ENCODE measurements at places on chromosomes 5 and 9. TPM values are rescaled to one million over a fixed set of nuclear protein-coding genes. Genes with fewer than 3 reads are reported as not detected.
A peak's percentile ranks its signal among the peaks of the same experiment; 100 is the strongest.

PCDHGA5 gene
- under 0.01 TPM for total RNA-seq

PDE4D gene
- 5.6 TPM for total RNA-seq

C6 gene
- total RNA-seq, result not detected

DNA sequence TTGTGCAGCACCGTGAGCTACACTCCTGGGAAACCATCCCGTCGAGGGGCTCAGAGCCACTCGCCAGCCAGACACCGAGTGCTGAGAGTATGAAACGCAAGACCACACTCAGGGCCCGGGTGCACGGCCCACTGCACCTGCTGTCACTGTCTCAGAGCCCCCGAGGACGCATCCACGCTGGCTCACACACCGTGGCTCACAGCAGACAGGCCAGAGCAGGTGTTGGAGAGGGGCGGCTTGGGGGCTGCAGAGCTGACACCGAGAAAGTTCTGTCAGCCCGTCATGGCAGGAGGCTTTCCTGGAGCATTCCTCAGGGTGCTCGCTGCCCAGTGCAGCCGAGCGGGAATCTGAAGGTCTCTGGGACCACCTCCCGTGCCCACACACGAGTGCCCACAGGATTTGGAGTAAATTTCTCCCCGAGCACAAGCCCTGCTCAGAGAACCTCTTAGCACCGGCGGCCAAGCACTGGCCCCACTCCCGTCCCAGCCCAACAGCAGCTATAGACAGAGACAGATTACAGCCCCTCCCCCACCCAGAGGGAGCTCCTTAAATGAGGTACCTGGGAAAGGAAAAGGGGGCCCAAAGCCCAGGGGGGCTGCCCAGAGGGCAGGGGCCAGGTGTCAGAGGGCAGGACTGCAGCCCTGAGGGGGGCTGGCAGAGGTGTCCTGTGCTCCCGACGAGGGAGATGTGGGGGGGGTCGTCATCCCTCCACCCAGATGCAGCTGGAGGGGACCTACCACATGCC lies 56.0 kb upstream of the SARDH start:
- no peak for DNase-seq

HRCT1 gene
- total RNA-seq, result not detected

GRCh38 chr9:102185962-102186361 lies 447.5 kb upstream of the GRIN3A start:
- no peak for DNase-seq

NRARP gene
- 3.4 TPM for total RNA-seq

DNA sequence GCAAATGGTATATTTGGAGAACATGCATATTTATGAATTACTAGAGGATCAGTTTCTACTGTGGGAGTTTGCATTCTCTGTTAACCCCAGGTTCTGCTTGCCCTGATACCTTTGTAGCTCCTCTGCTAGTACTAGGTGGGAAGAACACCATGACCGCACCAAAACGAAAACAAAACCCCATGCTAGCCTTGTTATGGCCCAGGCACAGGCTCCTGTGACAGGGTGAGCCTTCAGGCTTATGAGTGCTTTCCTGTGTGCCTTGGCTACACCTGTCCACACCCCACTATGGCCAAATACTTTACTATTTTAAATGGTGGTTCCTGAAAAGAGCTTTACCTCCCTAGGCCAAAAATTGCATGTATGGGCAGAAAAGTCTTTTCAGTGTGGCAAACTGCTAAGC lies 94.8 kb downstream of the PPIC start:
- DNase-seq, result no peak

- no peak for DNase-seq
Observed at GRCh38 chr5:169416583-169417196, 115.8 kb upstream of the SLIT3 start.

DNA sequence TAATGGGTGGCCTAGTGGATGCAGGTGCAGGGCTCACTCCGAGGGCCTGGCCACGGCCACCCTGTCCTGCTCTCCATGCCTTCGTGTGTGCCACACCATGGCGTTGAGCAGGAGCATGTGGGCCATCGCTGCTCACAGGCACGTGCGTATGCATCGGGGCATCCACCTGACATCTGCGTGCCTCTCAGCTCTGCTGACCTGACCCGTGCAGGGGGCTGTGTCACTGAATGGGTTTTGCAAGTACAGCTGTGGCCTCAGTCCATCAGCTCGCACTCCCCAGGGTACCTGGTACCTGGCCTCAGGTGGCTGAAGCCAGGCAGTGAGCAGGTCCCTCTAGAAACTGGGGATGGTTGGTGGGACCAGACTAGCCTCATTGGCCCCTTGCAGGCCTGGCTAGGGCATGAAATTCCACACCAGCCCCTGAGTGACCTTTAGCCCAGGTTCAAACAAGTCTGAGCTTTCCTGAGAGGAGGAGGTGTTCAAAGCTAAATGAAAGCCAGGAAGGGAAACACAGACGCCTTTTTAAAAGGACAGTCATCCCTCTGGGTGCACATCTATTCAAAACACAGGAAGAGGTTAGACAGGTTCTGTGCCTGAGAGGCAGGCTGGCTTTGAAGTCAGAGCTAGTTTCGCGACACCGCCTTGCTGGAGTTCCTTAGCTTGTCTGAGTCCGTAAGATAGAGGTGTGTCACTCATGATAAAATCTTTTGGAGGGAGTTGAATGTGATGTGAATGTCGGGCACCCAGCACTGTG lies 74.0 kb downstream of the MACROH2A1 start:
- DNase-seq, result peak; percentile 37

FAM153A gene
- 0.64 TPM for total RNA-seq

VAV2 gene
- total RNA-seq, result 46.6 TPM

DNA sequence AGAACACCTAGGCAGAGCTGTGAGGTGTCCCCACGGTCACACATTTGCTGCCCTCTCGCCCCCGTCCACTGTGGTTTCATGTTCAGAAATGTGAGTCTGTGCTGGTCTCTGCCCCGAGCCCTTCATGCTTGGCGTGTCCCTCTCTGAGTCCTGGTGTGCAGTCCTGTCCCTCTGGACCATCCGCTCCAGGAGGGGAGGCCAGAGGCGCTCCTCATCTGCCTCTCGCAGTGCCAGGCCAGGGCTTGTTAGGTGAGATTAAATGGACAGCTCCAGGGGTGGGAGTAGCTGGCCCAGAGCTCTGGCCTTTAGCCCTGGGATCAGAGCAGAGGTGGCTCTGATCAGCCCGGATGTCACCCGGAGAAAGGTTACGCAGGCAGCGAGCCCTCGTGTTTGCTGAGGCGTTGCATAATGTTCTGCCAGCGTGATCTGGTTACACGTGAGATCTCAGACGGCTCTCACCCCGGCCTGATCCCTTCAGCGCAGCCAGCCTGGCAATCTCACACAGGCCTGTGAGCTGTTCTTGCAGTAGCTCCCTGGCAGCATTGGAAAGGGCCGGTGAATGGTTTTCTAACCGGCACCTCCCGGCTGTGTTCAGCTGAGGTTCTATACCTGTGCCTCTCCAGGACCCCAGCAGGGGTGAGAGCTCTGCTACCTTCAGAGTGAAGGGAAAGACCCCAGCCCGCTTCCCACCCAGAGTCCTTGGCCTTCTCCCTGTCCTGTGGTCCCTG lies 24.5 kb downstream of the PTGES2 start:
- no peak for DNase-seq

DNA sequence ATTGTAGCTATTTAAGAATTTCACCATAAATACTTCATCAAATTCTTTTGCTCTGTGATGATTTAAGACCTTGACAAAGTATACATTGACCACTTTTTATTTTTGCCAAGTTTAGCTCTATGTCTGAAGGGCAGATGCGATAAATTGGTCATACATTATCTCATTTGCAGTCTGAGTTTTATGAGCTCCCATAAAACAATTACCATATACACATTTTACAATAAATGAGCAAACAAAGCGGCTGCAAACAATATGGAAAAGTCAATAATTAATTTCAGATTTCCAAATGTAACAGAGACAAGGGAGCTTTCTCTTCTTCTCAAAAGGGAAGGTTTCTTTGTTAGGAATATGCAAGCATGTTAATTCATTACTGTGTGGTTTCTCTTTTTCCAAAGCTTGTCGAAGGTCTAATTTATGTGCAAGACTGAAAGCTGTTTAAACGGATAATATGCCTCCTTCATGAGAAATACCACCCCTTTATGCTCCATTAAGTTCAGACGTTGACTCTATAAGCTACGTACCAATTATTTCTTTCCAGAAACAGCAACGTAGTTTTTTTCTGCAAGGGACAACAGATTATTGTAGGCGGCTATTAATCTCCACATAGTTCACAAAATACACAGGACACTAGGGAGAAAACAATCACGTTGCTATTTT lies 7.0 kb upstream of the IZUMO3 start:
- no peak for DNase-seq

GRCh38 chr9:92097997-92098482 lies 17.2 kb downstream of the SPTLC1 start:
- DNase-seq, result peak; percentile 73

DNA sequence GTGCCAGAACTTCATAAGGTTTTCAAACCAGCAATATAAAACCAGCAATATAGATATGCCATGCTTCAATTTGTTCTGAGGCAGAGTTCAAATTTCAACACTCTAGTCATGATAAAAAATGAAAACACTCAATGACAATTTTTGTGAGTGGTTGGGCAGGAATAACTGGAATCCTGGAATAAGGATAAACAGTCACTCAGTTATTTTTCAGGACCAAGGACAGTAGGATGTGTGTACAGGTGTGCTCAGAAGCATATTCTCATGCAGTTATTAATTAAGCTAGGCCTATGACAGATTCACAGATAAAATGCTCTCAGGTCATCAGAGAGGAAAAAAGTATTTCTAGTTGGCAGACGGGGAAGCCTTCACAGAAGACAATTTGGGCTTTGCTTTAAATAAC lies 117.3 kb upstream of the PPP2R2B start:
- DNase-seq, result peak; percentile 15

DNA sequence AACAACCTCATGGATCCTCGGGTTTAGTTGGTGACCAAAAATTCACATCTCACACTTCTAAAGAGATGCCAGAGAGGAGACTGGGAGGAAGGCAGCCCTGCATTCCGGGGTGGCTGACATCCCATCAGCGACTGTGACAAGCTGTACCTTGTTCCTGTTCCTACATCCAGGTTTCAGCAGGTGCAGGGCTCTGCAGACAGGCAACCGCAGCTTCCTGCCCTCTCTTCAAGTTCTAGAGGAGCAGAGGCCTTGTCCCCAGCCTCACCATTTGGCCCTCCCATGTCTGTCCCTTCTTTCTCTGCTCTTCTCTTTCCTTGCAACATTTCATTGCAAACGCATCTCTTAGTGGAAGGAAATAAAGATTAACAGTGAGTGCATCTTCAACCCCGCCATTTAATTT lies 454.6 kb downstream of the IRX1 start:
- no peak for DNase-seq

FOXD4 gene
- total RNA-seq, result 0.26 TPM

DNA sequence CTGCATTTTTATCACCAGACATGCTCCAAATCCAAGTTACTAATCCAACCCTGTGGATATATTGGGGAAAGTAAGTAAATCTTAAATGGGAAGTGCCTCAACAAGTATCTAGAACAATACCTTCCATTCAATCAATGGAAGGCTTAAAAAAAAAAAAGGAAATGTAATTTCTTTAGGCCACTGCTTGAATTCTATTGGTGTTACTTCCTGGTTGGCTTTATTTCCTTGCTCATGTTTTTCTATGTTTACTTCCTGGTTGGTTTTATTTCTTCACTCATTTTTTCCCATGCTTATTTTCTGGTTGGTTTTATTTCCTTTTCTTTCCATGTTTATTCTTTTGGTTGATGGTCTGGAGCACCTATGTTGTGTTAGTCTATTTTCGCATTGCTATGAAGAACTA lies 363.9 kb downstream of the KDM4C start:
- no peak for DNase-seq

GRCh38 chr5:142441616-142442015 lies 116.8 kb upstream of the SPRY4 start:
- DNase-seq, result no peak

GRCh38 chr5:164119806-164120447 lies 614.5 kb downstream of the MAT2B start:
- DNase-seq, result peak; percentile 64

SPRY4 gene
- 1.3 TPM for total RNA-seq

DNA sequence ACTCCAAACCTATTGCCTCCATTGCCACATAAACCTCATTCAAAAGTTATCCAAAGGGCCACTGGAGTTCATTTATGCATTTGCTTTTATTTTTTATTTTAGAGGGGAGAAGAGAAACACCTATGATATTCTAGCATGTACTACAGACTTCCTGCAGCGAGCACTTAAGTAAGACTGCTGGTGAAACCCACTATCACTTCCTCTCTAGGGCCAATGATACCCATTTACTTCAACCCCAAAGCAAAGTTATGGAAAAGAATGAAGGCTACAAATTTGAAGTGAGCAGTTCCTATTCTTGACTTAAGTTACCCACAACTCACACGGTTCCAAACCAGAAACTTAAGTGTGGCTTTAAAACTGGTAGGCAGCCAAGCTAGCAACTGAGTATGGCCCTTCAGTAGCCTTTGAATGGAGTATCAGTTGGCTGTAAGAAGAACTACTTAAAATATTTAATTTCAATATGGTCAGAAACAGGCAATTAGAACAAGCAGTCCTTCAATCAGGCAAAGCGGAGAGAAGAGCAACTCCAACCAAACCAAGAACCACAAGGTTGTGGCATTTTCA lies 94.1 kb downstream of the GPR21 start:
- DNase-seq, result no peak

DNA sequence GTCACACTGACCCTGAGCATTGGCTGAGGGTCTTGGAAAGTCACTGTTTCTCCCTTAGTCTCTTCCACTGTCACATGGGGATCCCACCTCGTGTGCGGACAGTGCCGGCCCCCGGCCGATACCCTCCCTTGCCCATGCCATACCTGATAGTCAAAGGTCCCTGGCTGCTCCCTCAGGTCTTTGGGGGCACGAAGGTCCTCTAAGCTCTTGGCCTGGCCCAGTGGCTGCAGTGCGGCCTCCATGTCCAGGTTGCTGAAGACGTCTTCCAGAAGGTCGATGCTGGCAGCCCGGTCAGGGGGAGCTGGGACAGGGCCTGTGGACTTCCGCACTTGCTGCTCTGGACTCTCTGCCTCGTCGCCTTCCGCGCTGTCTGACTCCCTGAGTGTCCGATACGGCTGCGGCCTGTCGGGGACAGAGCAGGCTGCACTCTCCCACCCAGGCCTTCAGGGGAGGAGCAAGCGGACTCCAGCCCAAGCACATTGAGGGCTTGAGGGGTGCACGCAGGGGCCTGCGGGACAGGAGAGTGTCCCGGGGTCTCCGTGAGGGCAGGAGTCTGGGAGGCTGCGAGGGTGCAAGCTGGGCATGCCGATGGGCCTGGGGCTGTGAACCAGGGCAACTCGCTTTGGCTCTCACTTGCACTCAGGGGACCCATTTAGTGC lies 27.6 kb downstream of the CRB2 start:
- no peak for DNase-seq

DNA sequence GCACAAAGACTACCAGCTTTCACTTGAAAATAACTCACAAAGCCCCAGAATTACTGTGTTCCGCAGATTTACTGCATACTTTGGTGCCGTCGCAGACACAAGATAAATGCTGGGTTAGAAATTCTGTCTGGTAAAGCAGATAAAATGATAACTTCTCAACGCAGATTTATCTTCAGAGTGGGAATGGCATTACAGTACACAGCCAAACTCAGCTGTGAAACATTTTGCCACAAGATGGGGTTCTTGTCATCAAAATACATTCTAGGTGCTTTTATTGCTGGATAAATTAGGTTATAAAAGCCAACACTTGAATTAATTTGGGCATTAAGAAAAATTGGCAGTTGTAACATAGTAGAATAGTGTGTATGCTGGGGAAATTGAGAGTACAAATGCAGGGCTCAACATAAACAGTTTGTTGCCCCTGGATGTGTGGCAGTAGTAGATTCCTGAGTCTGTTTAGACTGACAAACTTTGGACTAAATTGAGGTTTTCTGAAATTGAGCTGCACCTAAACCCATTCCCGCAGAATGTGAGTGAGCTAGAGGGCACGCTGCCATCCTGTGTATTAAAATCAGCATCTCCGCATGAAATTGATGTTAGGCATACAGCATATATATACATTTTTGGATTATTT lies 61.1 kb downstream of the LMNB1 start:
- peak; percentile 34 for DNase-seq

PCDH12 gene
- under 0.01 TPM for total RNA-seq

All from bronchial epithelial cell (primary cell).